ENCODE measurements at places on chromosomes 5 and 9.

DNA sequence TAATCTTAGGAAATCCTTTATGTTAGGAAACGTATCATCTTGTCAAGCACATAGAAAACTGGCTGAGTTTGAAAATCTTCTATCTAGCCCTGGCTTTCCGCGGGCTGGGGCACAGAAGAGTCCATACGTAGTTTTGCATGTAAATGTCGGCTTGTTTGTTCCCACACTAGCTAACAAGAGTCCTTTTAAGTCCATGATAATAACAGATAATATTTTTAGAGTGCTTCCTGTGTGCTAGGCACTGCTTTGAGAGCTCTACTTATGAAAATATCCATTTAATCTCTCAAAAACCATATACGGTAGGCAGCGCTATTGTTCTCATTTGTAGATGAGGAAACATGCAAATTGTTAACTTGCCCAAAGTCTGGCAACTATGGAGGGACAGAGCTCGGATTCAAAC, 40.5 kb downstream of the FYB1 start:
- no peak for DNase-seq

DNA sequence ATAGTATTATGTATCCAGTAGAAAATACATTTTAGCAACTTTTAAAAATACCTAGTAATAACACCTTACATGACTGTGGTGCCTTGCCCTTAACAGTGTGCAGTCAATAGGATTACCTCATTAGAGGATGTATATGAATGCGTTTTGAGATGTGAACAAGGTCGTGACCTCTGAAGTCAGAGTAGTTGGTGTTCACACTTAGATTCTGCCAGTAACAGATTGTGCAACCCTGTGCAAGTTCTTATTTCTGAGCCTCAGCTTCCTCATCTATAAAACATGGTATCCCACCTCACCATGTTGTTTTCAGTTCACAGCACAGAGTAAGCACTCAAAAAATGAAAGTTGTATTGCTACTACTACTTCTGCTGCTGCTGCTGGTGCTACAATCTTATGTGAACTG, 347.3 kb downstream of the KDM4C start:
- DNase-seq: no peak

DNA sequence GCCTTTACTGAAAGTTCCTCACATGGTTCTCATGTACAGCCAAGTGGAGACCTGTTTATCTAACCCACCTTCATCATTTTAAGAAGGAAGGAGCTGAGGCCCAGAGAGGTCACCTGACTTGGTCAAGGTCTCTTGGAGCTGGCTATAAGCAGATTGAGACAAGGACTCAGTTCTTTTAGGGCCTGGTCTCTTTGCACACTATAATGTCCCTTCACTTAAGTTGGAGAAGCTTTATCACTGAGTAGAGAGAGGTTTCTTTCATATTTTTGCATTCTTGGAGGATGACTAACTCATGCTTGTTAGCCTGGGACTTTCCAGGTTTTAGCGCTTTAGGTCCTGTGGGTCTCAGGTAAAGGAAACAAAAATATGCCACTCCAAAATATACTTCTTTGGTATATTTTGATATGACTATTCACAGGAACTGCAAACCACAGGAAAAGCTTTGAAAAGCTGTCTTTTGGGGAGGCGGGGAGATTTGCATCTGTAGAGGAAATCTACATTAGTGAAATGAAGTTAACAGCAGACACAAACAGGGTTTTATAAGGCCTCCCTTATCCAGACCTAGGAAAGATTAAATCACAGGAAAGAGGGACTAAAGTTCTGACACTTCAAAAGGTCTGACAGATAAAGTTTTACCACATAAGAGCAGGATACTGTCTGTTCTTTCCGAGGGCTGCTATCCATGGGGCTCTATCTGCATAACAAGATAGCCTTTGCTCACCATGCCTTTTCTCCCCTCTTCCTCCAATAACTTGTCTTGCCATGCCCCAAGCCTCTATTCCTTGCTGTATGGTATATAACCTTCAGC, 95.8 kb upstream of the ANKRD55 start:
- DNase-seq: no peak

- no peak for DNase-seq
Observed at GRCh38 chr5:94761055-94761454, 142.6 kb downstream of the SLF1 start.

DNA sequence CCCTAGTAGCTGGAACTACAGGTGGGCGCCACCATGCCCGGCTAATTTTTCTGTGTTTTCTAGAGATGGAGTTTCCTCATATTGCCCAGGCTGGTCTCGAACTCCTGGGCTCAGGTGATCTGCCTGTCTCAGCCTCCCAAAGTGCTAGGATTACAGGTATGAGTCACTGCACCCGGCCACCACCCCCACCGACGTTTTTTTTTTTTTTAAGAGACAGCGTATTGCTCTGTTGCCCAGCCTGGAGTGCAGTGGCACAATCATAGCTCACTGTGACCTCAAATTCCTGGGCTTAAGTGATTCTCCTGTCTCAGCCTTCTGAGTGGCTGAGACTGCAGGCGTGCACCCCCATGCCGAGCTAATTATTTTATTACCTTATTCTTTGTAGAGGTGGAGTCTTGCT, 38.2 kb downstream of the WDR70 start:
- no peak for DNase-seq

DNA sequence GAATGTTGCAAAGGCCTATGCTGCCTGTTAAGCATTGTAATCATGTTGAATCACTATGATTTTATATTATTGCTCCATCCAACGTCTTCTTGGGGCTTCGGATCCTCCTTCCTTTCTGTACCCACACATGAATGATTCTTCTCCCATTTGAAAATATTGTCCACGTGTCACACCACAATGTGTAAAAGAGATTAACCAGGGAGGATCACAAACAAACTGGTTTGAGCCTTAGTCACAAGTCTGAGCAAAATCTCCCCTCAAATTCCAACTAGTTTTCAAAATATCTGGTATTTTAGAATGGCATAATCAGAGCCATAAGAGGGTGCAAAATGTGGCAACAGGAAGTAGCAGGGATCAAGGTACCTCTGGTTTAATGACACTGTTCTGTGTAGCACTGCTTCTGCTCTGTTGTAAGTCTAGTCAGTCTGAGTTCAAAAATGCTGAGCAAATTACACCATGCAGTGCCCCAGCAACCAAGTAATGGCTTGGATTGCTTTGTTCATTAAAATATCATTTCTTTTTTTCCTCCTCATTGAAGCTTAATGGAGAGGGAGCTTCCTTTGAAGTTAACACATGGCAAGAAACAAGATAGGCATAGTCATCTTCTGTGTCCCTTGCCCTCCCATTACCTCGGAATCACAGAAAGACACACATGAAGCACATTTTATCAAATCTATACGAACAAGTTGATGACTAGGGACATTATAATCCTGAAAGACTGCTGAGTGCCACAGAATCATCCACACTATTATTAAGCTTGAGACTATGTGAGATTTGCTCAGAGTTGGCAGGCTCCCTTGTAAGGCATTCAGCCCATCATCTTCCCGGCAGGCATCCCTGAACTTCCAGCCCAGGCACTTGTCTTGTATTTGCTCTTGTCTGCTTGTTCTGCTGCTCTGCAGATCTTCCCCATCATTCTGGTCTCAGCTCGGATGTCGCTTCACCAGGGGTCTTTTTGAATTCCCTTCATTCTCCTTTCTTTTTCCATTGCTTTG, 102.0 kb upstream of the PRLR start:
- no peak for DNase-seq

GRCh38 chr5:95845391-95845790, 22.9 kb upstream of the GLRX start:
- DNase-seq: no peak

DNA sequence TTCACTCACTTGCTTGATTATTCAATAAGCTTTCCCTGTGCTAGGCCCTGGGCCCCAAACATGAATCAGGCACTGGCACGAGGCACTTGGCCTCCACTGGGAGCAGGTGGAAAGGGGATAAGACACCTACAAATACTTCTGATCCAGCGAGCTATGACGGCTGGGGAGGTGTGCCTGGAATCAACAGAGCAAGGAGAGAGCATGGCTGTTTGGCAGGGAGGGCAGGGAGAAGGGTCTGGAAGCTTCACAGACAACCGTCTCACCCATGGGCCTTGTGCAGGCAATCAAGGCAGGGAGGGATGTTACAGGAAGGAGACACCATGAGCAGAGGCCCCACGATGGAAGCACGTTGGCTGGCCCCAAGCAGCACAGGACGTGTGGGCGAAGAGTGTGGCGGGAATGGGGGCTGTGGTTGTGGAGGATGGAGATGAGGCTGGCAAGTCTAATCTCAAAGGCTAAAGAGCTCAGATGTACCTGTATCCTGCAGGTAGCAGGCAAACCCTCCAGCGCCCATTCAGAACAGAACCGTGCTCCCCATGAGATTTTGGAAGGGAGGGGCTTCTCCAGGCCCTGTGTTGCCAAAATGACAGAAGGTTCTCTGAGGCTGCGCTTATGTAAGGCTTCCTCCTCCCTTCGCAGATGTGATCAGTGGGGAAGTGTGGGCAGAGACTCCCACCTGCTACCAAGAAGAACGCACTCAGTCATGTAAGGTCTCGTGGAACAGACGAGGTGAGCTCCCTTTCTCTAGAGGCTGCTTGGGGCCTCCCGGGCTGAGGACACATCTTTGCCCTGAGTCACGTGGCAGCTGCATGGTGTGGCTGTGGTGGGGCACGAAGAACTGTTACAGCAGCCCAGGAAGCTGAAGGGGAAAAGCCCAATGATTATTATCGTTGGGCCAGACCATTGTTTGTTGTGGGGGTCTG, 189.7 kb downstream of the DAB2IP start:
- DNase-seq: no peak
